ENCODE measurements at places on chromosomes 5 and 9.

GRCh38 chr9:128011071-128011817, 30.5 kb upstream of the EEIG1 start:
- no peak for DNase-seq

GRCh38 chr5:149216496-149216895, 55.2 kb upstream of the AFAP1L1 start:
- DNase-seq, result no peak

DNA sequence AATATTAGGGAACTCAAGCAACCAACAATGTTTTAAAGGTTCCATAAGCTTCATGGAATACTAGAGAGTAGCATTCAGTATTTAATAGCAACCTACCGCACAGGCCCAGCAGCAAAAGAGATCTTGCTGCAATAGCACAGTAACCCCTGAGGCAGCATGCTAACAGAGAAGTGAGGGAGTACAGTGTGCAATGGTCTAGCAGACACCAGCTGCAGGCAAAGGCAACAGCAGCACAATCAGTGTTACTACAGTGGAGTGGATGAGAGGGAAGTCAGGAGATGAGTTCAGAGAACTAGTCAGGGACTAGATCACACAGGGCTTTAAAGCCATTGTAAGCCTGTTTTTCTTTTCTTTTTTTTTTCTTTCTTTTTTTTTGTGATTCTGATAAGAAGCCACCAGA, 2.8 kb downstream of the TICAM2 start:
- peak; percentile 69 for DNase-seq

- DNase-seq, result no peak
These were observed 393.9 kb downstream of the TUSC1 start for GRCh38 chr9:25284365-25284764.

GRCh38 chr9:365436-365835, 150.8 kb downstream of the DOCK8 start:
- no peak for DNase-seq

- no peak for DNase-seq
These were observed 25.1 kb downstream of the EHMT1 start for GRCh38 chr9:137643921-137644320.

DNA sequence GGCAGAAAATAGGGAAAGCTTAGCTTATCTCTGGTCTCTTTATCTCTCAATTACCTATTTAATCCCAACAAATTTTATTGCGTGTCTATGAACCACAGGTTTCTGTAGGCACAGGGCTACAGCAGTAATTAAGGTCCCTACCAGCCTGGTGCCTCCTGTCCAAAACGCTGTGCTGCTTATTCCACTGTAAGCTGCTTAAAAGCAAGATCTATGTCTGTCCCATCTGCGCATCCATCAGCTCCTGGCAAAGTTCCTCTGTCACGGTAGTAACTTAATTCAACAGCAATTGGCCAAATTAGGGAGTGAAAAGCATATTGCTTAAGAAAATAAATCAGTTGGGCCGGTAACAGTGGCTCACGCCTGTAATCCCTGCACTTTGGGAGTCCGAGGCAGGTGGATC, 235.8 kb upstream of the VLDLR start:
- DNase-seq, result no peak

- DNase-seq, result no peak
These were observed 280.8 kb downstream of the AOPEP start for GRCh38 chr9:95007226-95007869.

GRCh38 chr9:84554069-84554664, 115.4 kb upstream of the NTRK2 start:
- DNase-seq, result no peak

GRCh38 chr9:89664896-89665329, 60.1 kb downstream of the GADD45G start:
- DNase-seq, result no peak

DNA sequence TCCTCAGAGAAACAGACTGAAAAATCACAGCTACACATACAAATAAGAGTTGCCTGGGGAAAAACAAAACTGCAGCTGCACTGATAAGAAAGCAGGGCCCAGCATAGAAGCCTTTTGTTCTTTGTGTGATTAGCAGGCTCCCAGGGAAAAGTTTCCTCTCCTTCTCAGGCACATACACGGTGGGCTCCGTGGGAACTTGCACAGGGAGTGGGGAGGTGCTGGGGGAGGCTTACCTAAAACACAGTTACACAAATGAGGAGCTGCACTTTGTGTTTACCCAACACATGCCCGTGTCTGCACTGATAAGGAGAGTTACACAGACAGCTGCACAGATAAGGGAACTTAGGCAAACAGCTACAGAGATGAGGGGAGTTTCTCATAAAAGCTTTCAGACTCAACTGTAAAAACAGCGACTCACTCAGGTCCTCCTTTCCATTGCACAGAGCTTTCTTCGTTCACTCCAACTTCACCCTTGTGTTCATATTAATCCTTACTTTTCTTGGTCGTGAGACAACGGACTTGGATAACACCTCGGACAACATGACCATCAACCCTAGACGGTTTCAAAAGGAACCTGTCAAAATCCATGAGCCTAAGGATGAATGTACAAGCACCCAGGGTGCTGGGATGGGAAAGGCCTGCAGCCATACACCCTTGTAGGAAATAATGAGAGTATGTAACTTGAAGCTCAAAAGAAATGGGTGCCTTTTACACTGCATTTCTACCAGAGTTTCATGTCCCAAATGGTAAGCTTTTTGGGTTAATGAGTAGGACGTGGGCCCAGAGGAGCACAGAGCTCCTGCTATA, 50.8 kb downstream of the SERINC5 start:
- no peak for DNase-seq

DNA sequence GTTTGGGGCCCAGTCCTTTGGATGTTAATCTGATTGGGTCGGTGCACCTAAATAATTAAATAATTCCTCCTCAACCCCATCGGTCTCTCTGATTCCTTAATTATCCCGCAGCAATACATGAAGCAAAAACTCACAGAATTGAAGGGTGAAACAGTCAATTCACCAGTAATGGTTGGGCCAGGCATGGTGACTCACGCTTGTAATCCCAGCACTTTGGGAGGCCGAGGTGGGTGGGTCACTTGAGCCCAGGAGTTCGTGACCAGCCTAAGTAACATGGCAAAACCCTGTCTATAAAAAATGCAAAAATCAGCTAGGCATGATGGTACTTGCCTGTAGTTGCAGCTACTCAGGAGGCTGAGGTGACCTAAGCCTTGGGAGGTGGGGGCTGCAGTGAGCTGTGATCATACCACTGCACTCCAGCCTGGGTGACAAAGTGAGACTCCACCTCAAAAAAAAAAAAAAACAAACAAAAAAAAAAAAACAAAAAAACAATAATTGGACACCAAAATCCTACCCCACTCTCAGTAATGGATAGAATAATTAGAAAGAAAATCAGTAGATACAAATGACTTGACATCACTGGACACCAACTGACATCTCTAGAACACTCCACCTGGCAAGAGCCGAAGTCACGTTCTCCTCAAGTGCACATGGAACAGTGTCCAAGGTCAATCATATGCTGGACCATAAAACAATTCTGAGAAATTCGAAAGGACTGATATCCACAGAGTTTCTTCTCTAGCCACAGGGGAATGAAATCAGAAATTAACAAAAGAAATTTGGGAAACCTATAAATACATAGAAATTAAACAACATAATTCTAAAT, 5.3 kb downstream of the ABO start:
- DNase-seq, result no peak

DNA sequence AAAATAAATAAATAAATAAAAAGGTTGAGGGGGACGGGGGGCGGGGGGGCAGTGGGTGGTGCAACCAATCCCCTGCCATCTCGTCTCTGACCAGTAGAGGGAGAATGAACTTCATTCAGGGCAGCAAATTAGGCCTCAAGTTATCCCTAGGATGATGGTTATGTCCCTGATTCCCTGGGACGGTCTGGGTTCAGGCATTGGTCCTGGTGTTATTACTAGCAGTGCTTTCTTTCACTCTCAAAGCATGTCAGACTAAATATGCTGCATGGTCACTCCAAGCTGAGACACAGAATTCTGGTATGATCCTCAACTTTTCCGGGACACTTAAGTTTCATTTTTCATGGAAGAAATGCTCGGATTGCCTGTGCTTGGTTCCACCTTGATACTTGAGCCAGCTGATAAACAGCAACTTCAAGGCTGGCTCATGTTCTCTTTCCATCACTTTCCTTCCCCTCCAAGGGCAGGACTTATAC, 59.4 kb downstream of the DAP start:
- peak; percentile 47 for DNase-seq

DNA sequence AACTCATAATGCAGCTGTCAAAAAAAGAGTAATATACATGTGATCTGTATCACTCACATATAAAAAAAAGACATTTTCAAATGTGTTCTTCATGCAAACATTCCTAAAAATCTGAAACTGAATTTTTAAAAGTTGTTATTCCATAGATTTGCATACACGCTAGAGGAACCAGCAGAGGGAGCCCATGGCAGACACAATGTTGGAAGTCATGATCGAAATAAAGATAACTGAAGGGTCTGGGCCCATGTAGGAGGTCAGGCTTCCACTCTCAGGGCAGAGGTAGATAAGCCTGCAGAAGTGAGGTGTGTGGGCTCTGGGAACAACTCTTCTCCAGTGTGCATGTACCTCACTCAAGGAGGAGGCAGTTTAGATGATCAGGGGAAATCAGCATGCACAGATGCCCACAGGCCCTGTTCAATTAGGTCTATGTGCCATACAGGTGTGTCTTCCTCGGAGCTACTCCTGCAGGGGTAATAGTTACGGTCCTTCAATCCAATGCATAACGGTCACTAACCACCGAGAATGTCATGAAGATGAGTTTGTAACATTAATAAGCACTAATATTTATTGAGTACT, 208.6 kb downstream of the EPB41L4A start:
- peak; percentile 28 for DNase-seq

GRCh38 chr9:134494905-134495304, 146.7 kb upstream of the COL5A1 start:
- no peak for DNase-seq

- peak; percentile 95 for DNase-seq
These were observed 10.6 kb upstream of the CSNK1A1 start for GRCh38 chr5:149561848-149562247.

GRCh38 chr9:113274474-113275156, 757 bp downstream of the CDC26 start:
- DNase-seq, result peak; percentile 57

DNA sequence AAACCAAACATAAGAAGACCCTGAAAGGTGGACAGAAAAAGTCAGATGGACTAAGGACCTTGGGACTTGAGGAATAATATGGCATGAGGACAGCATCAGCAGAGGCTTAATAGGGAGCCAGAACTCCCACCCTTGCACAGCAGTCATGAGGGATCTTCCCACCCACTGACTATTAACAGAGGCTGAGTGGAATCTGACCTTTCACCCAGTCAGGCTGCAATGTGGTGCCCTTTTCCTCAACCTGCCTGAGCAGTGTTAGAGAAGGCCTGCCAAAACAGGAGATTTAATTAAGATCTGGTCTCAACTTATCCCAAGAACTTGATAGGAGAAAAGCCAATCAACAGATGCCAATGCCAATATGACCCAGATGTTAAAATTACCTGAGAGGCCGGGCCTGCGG, 481.9 kb downstream of the KDM4C start:
- DNase-seq, result no peak

- peak; percentile 61 for DNase-seq
These were observed 12.9 kb downstream of the CXCL14 start for GRCh38 chr5:135565725-135566421.

- peak; percentile 68 for DNase-seq
These were observed 226.0 kb downstream of the GAS1 start for GRCh38 chr9:86721226-86721781.

GRCh38 chr5:101543780-101544179, 640.7 kb upstream of the ST8SIA4 start:
- no peak for DNase-seq

GRCh38 chr9:97475059-97475458, 26.4 kb upstream of the TMOD1 start:
- DNase-seq, result peak; percentile 71

GRCh38 chr9:68428481-68428880, 72.1 kb downstream of the PGM5 start:
- DNase-seq, result no peak

GRCh38 chr5:1471997-1472963, 27.0 kb upstream of the SLC6A3 start:
- DNase-seq, result no peak

- no peak for DNase-seq
These were observed 23.7 kb downstream of the MAN2A1 start for GRCh38 chr5:109713453-109713852.

DNA sequence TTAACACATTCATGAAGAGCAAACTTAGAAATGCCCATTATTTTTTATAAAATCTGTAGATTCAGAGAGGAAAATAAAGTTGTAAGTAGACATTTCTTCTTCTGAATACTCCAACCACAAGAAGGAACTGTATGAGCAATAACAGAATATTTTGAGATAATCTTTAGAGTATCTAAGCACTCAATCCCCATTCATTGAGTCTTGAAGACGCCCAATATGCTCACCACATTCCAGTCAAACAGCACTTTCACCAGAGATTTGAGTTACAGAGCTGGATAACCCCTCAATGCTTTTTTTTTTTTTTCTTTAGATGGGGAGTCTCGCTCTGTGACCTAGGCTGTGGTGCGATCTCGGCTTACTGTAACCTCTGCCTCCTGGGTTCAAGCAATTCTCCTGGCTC, 14.7 kb upstream of the RIC1 start:
- no peak for DNase-seq

DNA sequence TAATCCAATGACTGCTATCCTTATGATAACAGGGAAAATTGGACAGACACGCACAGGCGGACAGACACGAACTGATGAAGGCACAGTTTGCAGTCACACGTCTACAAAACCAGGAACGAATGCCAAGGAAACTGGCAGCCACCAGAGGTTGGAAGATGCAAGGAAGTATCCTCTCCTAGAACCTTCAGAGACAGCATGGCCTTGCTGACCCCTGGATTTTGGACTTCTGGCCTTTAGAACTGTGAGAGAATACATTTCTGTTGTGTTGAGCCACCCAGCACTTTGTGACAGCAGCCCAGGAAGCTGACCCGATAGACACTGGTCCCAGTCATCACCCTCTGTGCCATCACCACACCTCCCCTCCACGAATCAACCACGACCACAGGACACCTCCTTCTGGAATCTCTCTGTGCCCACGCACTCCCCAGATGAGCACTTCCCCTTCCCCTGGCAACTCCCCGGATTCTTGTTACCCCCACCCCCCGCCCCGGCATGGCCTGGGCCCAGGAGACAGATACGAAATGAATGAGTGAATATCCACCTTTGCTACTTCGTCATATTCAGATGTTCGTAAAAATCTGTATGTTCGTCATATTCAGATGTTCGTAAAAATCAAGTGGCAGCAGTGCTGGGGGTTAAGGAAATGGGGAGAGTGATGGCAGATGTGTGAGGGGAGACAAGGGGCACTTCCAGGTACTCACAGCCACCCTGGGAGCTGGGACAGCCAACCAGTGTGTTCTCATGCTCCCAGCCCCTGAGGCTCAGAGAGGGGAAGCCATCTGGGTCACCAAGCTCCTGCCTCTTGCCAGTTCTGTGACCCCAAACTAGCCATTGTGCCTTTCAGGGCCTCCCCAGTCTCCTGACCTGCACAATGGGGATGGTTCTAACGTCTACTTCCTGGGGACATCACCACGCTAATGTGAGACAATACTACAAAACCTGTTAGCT, 18.5 kb downstream of the GBGT1 start:
- no peak for DNase-seq

GRCh38 chr5:172426086-172426485, 28.2 kb downstream of the SH3PXD2B start:
- DNase-seq, result no peak

- DNase-seq, result no peak
These were observed 42.8 kb downstream of the SIL1 start for GRCh38 chr5:139155333-139155732.

GRCh38 chr9:70801181-70801829, 320.1 kb downstream of the TRPM3 start:
- no peak for DNase-seq

GRCh38 chr5:60779466-60779865, 64.6 kb downstream of the ELOVL7 start:
- DNase-seq, result no peak
